NCI-H510A (cell line): ENCODE measurements at places on chromosomes 5 and 9.

DNA sequence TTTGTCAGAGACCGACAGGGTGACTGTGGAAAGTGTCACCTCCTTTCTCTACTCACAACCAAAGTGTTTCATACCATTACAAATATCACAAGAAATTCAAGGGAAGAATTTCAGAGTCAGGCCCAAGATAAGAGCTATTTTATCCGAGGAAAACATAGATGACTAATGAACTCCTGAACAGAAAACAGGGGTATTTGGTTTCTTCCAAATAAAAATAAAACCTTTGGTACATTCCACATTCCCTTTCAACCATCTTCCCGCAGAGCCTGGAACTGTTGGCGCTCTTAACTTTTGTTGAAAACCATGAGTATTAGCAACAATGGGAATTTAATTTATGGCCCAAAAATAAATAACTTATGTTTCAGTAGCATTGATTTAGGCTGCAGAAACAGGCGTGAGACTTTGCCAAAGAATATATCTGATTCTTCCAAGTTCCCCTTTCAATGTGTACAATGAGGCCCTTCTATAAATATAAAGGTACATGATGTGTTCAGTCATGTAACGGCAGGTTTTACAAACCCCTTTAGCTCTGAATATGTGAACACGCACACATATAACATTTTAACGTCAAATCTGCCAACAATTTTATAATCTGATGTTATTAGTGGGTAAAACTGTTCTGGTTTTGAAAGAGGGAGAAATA lies 69.5 kb downstream of the RETREG1 start:
- DNase-seq, result no peak

- DNase-seq, result no peak
Measured at GRCh38 chr5:38585816-38586215, 29.4 kb upstream of the LIFR start.

- no peak for DNase-seq
Measured at GRCh38 chr9:15837079-15837679, 284.3 kb downstream of the CCDC171 start.

GRCh38 chr9:4717815-4718214 lies 23.2 kb downstream of the AK3 start:
- DNase-seq, result no peak

DNA sequence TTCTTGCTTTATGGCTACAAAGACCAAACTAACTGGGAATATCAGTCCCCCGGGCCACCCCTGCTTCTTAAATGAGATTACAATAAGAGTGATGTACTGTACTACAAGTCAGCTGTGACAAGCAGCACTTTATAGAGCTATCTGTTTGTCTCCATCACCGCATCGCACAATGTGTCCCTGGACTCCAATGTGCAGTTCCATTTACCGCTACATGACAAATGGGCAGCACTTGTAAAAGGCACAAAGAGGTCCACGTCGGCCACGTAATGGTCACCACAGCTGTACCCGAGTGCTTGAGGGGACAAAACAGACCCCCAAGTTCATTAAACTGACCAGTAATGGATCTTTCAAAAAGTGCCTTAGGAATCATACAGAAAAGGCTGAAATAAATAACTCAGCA lies 54.1 kb downstream of the PSMB7 start:
- DNase-seq, result no peak

- no peak for DNase-seq
Measured at GRCh38 chr9:127910613-127911205, 6.1 kb downstream of the ST6GALNAC4 start.

GRCh38 chr5:157294407-157295091 lies 28.6 kb downstream of the CYFIP2 start:
- no peak for DNase-seq

- DNase-seq, result no peak
Measured at GRCh38 chr9:96150324-96151227, 151.4 kb downstream of the HSD17B3 start.

- DNase-seq, result no peak
Measured at GRCh38 chr5:53262348-53262970, 152.9 kb upstream of the MOCS2 start.

- DNase-seq, result no peak
Measured at GRCh38 chr5:32317041-32317440, 4.3 kb upstream of the MTMR12 start.

GRCh38 chr5:36363101-36363500 lies 61.4 kb upstream of the RANBP3L start:
- DNase-seq, result no peak

GRCh38 chr5:145506185-145506850 lies 328.8 kb downstream of the PRELID2 start:
- no peak for DNase-seq

DNA sequence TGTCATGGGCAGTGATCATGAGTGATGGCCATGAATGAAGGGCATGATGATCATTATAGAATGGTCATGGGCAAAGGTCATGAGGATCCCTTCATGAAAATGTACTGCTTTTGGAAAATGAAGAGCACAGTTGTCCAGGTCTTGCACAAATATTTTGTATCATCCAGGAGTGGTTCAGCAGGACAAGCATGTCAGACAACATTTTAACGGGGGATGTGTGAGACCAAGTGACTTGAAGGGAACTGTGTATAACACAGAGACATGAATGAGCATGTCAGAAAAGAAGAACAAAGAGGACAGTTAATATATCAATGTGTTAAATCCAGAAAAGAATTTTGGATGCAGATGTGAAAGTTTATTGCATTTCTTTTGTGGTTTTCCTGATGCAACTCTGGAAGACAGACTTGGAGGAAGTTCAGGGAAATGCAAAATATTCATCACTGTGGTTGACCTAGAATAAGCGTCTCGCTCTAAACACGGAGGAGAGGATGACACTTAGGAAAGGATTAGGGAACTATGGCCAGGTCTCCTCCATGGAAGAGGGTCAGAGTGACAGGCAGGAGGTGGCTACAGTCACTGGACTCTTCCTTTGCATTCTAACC lies 116.1 kb upstream of the IRX4 start:
- DNase-seq, result no peak

GRCh38 chr9:75639971-75640610 lies 250.4 kb upstream of the PCSK5 start:
- no peak for DNase-seq

GRCh38 chr9:106146066-106146840 lies 451.9 kb downstream of the TMEM38B start:
- no peak for DNase-seq

- DNase-seq, result no peak
Measured at GRCh38 chr9:78297672-78297961, 692 bp downstream of the PSAT1 start.

DNA sequence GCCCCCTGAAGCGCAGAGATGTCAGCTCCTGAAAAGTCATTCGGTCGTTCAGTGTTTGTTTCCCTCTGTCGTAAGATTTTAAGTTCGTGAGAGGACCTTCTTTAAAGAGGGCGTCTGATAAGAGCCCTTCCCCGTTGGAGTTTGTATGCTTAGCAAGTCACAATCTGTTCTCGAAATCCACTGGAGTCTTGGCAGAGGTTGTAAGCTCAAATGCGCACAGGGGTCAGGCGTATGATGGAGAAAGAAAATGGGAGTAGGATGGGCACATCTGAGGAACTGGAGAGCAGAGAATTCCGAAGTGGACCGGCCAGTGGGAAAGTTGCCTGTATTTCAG lies 710 bp downstream of the HSD17B4 start:
- no peak for DNase-seq
